ENCODE measurements at places on chromosomes 4 and X. TPM values are rescaled to one million over a fixed set of nuclear protein-coding genes. Genes with fewer than 3 reads are reported as not detected.

- DNase-seq, result no peak
- H3K4me3 ChIP-seq, result no peak overlapping the region
- H3K27ac ChIP-seq, result no peak overlapping the region
- no peaks in the 10 kb centered on the region for H3K36me3 ChIP-seq
- no peaks in the 10 kb centered on the region for H3K27me3 ChIP-seq
Measured at GRCh38 chr4:87570290-87570805, 38.0 kb upstream of the DSPP start.

GRCh38 chr4:77617203-77617602 lies 11.6 kb downstream of the CXCL13 start:
- H3K27me3 ChIP-seq, result no peaks in the 10 kb centered on the region
- no peak overlapping the region for H3K27ac ChIP-seq
- H3K36me3 ChIP-seq, result no peaks in the 10 kb centered on the region
- no peaks in the 10 kb centered on the region for H3K4me1 ChIP-seq

DNA sequence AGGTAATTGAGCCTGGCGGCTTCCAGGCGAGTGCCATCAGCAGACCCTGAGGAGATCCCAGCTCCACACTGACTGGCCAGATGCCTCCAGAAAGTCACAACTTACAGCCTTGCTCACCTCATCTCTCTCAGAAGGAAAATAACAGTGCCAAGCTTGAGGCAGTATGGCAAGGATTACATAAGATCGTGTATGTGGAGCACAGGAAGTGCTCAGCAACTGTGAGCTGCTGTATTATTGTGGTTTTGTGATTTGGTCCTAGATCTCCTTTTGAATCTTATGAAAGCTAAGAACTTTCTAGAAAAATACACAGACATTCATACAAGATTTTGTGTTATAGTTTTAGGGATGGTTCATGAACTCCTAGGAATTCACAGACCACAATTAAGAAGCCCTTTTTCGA lies 14.0 kb downstream of the RASL11B start:
- no peaks in the 10 kb centered on the region for H3K27me3 ChIP-seq
- H3K27ac ChIP-seq, result no peak overlapping the region
- no peak for DNase-seq
- H3K4me1 ChIP-seq, result no peaks in the 10 kb centered on the region

GRCh38 chrX:81201671-81202455 lies at the start of the genes HMGN5 and SH3BGRL:
TSS of gene HMGN5 (minus strand) at chrX:81201913. CDS start at chrX:81121549, 80,364 bp downstream.
TSS of gene SH3BGRL (plus strand) at chrX:81202102. CDS start at chrX:81202201, 99 bp downstream.
- H3K4me3 ChIP-seq, result peak within 1 kb of the TSS; percentile 82
- no peaks in the 10 kb centered on the region for H3K4me1 ChIP-seq
- peak within 1 kb of the TSS; percentile 71 for H3K27ac ChIP-seq
- H3K27me3 ChIP-seq, result no peaks in the 10 kb centered on the region

DNA sequence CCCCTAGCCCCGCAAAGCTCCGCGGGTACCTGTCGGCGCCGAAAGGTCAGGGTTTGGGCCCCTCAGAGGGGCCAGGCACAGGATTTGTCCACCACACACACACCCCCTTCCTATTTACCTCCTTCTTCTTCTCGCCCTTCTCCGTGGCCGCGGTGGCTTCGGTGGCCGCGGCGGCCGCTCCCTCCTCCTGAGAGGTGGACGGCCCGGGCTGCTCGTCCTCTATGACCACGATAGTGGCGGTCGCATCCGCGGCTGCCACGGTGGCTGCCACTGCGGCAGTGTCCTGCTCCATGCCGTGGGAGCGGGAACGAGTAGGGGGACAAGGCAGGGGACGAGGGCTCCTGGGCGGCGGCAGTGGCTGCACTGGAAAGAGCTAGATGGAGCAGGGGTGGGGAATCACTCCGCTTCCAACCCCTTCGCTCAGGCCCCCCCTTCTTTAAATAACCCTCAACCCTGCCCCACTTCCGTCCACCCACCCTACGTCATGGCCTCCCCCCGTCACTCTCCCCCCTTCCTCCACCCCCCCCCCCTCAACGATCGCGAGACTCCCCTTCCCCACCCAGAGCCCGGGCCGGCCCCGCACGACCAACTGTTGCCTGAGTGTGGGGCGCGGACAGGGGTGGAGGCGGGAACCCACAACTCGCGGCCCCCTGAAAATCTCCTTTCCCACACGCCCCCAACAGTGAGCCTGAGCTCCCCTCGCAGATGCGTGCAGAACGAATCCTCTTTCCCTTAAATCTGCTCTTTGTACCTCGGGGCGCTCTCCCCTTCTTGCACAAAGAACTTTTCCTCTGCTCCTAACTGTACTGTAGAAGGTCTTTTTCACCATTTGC lies at the start of gene SMARCA1:
Gene SMARCA1 (minus strand): TSS at position 412 of the 833 bp plus-strand sequence. CDS start 120 bp downstream, at position 292.
- no peaks in the 10 kb centered on the region for H3K27me3 ChIP-seq
- no peaks in the 10 kb centered on the region for H3K4me1 ChIP-seq
- DNase-seq, result peak; percentile 87

DNA sequence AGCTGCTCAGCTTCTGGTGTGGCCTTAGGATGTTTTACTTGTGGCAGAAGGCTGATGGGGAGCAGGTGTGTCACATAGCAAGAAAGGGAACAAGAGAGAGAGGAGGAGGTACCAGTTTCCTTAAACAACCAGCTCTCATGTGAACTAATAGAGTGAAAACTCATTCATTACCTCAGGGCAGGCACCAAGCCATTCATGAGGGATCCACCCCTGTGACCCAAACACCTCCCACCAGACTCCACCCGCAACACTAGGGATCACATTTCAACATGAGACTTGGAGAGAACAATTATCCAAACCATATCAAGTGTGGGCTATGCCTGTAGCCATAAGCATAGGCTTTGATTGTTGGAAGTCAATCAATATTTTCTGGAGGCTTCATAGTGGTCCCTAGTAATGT lies 56.0 kb downstream of the GSX2 start:
- no peak overlapping the region for H3K4me3 ChIP-seq
- H3K27me3 ChIP-seq, result no peaks in the 10 kb centered on the region
- no peaks in the 10 kb centered on the region for H3K4me1 ChIP-seq
- H3K27ac ChIP-seq, result no peak overlapping the region

GRCh38 chr4:152188801-152189200 lies 347.1 kb downstream of the FBXW7 start:
- H3K4me1 ChIP-seq, result no peaks in the 10 kb centered on the region
- DNase-seq, result no peak
- H3K4me3 ChIP-seq, result no peak overlapping the region
- no peaks in the 10 kb centered on the region for H3K36me3 ChIP-seq

DNA sequence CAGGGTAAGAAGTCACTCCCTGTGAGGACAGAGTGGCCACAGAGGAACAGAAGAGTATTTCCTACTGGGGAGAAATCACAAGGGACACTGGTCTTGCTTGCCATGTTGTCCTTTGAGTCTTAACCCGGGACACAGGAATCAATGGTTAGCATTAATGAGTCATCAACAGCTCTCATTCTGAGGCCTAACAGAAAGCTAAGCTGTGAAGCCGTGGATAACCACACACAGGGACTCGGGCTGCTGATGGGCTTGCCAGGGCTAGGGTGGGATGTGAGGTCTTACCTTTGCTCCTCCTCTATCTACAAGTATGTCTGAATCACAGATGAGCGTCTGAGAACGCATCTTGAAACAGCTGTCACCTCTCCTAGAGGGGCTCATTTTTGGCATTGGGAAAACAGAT lies 22.2 kb downstream of the HELT start:
- H3K4me3 ChIP-seq, result no peak overlapping the region
- no peaks in the 10 kb centered on the region for H3K27me3 ChIP-seq
- no peak for DNase-seq
- H3K27ac ChIP-seq, result no peak overlapping the region
- H3K36me3 ChIP-seq, result no peaks in the 10 kb centered on the region

DNA sequence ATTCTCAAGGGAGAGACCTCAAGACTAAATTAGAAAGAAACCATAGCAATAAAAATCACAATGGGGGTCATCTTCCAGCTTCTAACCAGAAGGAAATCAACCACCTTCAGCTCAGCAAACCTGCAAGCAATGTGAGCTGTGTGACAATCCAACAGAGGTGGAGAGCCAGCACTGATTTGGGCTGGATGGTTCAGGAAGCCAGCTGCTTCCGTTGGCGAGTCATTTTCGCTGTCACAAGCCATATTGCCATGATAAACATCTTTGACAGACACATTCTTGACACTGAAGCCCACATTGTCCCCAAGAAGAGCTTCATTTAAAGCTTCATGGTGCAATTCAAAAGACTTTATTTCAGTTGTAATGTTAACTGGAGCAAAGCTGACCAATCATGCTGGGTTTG lies 22.7 kb downstream of the F8A1 start:
- no peak for DNase-seq
- no peaks in the 10 kb centered on the region for H3K27me3 ChIP-seq
- no peaks in the 10 kb centered on the region for H3K4me1 ChIP-seq
- H3K27ac ChIP-seq, result no peak overlapping the region

GRCh38 chrX:120269373-120270035 lies 18.9 kb downstream of the ZBTB33 start:
- no peaks in the 10 kb centered on the region for H3K4me1 ChIP-seq
- no peaks in the 10 kb centered on the region for H3K36me3 ChIP-seq
- H3K27ac ChIP-seq, result no peak overlapping the region
- no peaks in the 10 kb centered on the region for H3K27me3 ChIP-seq

GRCh38 chr4:35539404-35540055 lies 704.8 kb downstream of the ARAP2 start:
- H3K4me1 ChIP-seq, result no peaks in the 10 kb centered on the region
- DNase-seq, result no peak
- H3K27me3 ChIP-seq, result no peaks in the 10 kb centered on the region
- no peak overlapping the region for H3K27ac ChIP-seq
- H3K4me3 ChIP-seq, result no peak overlapping the region
- H3K36me3 ChIP-seq, result no peaks in the 10 kb centered on the region

GRCh38 chr4:121648516-121648915 lies 48.3 kb downstream of the ANXA5 start:
- H3K36me3 ChIP-seq, result no peaks in the 10 kb centered on the region
- DNase-seq, result no peak
- no peak overlapping the region for H3K27ac ChIP-seq

GRCh38 chr4:38086151-38086848 lies 126.1 kb downstream of the PTTG2 start:
- DNase-seq, result no peak
- no peak overlapping the region for H3K4me3 ChIP-seq
- H3K36me3 ChIP-seq, result peaks cover 7% of the 10 kb centered on the region
- H3K4me1 ChIP-seq, result peaks cover 7% of the 10 kb centered on the region

DNA sequence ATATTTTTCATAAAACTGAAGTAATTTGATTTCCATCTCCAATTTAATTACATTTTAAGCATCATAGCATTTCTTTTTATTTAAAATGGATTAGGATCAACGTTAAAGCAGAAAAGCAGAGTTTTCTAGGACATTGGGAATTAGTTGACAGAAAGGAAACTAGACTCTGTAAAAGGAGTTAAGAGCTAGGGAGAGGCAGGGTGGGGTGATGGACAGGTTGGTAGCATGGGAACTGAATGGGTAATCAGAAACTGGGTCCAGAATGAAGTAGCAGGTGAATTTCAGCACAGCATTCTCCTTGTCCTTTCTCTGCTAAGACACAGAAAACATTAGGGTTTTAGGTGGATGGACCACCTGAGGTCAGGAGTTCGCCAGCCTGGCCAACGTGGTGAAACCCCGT lies 97.6 kb downstream of the ANAPC4 start:
- H3K27me3 ChIP-seq, result no peaks in the 10 kb centered on the region
- no peak overlapping the region for H3K27ac ChIP-seq
- H3K4me3 ChIP-seq, result no peak overlapping the region
- no peaks in the 10 kb centered on the region for H3K4me1 ChIP-seq
- no peaks in the 10 kb centered on the region for H3K36me3 ChIP-seq

GRCh38 chr4:88738180-88738579 lies 40.6 kb upstream of the NAP1L5 start:
- peak overlapping the region; percentile 80 for H3K27ac ChIP-seq
- no peaks in the 10 kb centered on the region for H3K4me1 ChIP-seq
- H3K4me3 ChIP-seq, result no peak overlapping the region
- peaks cover 11% of the 10 kb centered on the region for H3K36me3 ChIP-seq

The ETNPPL gene
- not detected for total RNA-seq

The LNX1 gene
- 25.6 TPM for total RNA-seq

The BGN gene
- 164 TPM for total RNA-seq

The XG gene
- total RNA-seq, result 0.50 TPM

The JCHAIN gene
- 355 TPM for total RNA-seq

The ARFIP1 gene
- total RNA-seq, result 39.1 TPM

The SLC34A2 gene
- 694 TPM for total RNA-seq

The CT45A10 gene
- total RNA-seq, result not detected

The RHOXF1 gene
- 0.79 TPM for total RNA-seq

The CSAG3 gene
- not detected for total RNA-seq
